ENCODE measurements at places on chromosomes 5 and 9. TPM values are rescaled to one million over a fixed set of nuclear protein-coding genes. Genes with fewer than 3 reads are reported as not detected.

FOXD4 gene
- polyA plus RNA-seq: not detected

TAF1L gene
- not detected for polyA plus RNA-seq

DNA sequence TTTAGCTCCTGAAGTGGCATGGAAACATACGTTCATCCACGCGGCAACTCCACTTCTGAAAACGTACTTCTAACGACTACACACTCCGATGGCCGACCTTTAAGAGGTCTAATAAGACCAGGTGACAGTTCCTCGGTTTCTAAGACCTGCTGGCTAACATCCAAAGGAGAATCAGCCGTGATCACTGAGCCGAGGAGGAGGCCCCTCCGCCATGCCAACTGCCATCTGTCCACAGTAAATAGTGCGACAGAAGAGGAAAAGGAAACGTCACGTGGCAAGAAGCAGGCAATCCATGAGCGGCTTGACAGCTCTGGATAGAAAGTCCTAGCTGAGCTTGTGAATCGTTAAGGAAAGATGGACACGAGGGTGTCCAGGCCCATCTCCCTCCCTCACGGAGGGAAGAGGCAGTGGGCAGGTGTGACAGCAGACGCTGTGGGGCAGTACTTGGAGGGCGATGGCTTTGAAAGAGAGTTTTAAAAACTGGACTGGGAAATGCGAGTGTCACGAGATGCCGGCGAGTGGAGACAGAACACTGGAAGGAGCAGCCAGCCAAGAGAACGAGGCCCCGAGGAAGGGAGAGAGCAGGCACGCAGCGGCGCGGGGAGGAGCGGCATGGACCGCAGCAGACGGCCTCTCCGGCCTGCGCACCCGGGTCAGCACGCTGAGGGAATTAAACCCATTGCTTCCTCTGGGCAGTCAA, 66.7 kb upstream of the TBC1D9B start:
- H3K4me3 ChIP-seq: no peak overlapping the region
- no peaks in the 10 kb centered on the region for H3K27me3 ChIP-seq
- H3K36me3 ChIP-seq: peaks cover 15% of the 10 kb centered on the region
- peaks cover 33% of the 10 kb centered on the region for H3K4me1 ChIP-seq
- no peak for DNase-seq

LCN6 gene
- not detected for polyA plus RNA-seq

- no peak for DNase-seq
- no peak overlapping the region for H3K4me3 ChIP-seq
- no peaks in the 10 kb centered on the region for H3K27me3 ChIP-seq
- H3K4me1 ChIP-seq: no peaks in the 10 kb centered on the region
- H3K27ac ChIP-seq: no peak overlapping the region
- H3K36me3 ChIP-seq: peaks cover 68% of the 10 kb centered on the region
Observed at GRCh38 chr5:36217988-36218387, 23.7 kb downstream of the NADK2 start.

GRXCR2 gene
- polyA plus RNA-seq: not detected
